ENCODE measurements at places on chromosomes 7 and 10.
A peak's percentile ranks its signal among the peaks of the same experiment; 100 is the strongest.

- DNase-seq: no peak
Observed at GRCh38 chr7:25805027-25805687, 346.8 kb upstream of the NFE2L3 start.

DNA sequence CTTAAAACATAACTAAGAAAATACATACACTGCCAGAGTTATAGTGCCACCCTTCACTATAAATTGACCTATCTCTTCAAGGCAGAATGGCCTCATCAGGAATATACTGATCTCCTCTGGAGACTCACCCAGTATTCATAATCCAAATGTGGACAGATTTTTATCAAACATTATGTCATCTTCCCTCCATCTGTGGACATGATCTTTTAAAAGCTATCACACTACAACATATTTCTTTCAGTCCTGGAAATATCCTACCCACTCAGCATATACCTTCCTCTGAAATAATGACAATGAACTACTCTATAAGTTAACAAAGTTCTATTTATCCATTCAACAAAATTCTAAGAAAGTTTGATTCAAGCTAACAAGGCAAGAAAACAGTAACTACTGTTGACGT is 3.2 kb downstream of the ZNF800 start:
- no peak for DNase-seq

- no peak for DNase-seq
Observed at GRCh38 chr7:91287371-91288084, 23.3 kb downstream of the FZD1 start.

DNA sequence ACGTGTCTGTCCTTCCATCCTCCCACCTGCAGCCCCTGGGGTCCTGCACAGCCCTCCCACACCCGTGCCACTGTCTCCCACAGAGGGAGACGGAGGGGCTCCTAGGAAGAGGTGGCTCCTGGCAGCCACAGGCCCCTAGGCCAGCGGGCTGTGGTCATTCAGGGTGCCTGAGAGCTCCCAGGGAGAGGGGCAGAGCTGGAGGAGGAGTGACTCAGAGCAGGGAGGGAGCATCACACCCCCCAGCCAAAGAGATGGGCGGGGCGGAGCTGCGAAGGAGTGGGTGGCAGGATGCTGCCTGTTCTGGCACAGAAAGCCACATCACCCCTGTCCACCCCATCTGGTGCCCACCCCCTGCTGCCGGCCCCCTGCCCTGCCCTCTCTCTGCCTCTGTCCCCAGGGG is 50.5 kb downstream of the STK32C start:
- DNase-seq: no peak

GRCh38 chr7:66919304-66919703 is 1.7 kb upstream of the TMEM248 start:
- no peak for DNase-seq

GRCh38 chr10:48460182-48460581 is 144.7 kb downstream of the ARHGAP22 start:
- DNase-seq: no peak

DNA sequence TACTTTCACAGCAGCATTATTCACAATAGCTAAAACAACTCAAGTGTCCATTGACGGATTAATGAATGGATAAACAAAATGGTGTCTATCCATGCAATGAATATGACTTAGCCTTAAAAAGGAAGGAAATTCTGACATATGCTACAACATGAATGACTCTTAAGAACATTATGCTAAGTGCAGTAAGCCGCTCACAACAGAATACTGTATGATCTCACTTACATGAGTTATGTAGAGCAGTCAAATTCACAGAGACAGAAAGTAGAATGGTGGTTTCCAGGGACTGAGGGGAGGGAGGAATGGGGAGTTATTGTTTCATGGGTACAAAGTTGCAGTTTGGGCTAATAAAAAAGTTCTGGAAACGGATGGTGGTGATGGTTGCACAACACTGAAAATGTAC is 282.0 kb downstream of the GRID1 start:
- no peak for DNase-seq

- DNase-seq: peak; percentile 3
Observed at GRCh38 chr7:20508109-20508508, 107.4 kb upstream of the ABCB5 start.

DNA sequence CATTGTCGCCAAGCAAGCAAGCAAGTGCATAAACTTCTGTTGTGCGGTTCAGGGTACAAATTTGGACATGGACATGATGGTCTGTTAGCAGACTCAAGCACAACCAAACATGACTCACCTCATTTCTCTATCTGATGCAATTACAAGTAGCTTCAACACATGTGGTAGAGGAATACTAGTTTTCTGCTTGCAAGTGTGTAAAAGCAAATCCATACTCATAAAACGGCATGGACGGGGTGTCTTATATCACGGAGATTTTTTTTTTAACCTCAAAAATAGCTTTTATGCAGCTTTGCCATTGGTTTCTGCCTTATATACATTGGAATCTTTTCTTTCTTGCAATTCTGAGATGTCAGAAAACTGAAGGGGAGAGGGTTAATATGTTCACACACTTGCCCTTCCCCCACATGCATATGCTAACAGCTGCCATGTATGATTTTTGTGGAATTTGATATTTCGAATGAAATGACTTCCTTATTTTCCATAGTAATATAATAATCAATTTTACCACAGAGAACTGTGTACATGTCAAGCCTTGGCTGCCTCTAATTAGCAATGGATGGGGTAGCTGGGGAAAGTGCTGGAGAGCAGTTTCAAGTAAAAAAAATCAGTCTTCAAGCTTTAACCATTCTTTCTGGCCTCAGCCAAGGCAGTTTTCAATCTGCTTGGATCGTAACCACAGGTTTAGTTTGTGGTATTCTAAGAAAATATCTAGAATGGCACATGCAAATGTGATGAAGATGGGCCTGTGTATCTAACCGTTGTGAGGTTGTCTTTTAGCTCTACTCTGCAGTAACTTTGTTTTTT is 106.0 kb upstream of the PDCD4 start:
- DNase-seq: no peak

DNA sequence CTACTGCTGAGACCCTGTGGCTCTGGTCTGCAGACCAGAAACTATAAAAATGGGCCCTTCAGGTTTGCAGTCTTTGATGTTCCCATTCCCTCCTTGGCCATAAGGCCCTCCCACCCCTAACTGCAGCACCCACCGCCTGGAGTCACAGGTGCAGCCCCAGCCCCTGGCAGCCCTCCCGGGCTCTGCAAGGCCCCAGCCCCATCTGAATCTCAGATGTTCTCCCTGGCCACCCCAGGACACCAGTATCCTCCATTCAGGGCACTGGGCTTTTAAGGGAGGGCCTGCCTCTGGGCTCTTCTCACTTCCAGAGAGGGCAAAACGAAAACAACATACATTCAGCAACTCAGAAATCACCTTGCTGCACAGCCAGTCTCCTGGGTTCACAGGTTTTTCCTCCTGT is 107.7 kb upstream of the RET start:
- no peak for DNase-seq

DNA sequence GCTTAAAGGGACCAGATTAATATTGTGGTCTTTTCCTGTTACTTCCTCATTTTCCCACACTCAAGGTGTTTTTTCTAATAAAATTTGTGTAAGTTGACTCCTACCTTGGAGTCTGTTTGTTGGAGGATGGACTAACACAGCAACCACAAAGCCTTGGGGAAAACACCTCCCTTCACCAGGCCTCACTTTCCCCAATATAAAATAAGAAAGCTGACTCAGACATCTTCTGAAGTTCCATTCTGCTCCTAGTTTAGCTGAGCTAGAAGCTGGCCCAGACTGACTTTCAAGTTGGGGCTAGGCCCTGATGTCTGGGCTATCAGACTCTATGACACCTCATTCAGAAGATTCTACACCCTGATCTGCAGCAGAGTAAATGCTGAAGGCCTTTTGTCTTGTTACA is 73.0 kb upstream of the ADRB1 start:
- no peak for DNase-seq

- no peak for DNase-seq
Observed at GRCh38 chr7:7263297-7264230, 81.2 kb downstream of the C1GALT1 start.

GRCh38 chr7:128863433-128863989 is 855 bp downstream of the ATP6V1F start:
- DNase-seq: no peak

DNA sequence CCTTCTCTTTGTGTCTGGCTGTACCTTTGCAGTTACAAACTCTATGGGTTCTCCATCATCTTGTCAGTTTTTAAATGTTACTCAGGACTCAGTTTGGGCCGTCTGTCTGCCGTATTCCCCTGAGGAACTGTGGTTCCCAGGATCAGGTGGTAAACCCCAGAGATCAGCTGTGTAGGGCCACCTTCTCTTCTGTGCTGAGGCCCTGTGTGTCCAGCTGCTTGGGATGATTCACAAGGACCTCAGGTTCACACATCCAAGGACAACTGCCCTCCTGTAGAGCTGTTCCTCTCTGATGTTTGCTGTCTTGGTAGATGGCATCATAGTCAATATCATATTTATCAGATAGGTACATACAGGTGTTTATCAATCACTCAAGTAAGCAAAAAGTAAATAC is 24.5 kb downstream of the CUL1 start:
- no peak for DNase-seq

GRCh38 chr7:151508991-151509390 is 10.7 kb downstream of the RHEB start:
- DNase-seq: no peak

GRCh38 chr10:62037890-62038608 is 136.6 kb downstream of the ARID5B start:
- no peak for DNase-seq

DNA sequence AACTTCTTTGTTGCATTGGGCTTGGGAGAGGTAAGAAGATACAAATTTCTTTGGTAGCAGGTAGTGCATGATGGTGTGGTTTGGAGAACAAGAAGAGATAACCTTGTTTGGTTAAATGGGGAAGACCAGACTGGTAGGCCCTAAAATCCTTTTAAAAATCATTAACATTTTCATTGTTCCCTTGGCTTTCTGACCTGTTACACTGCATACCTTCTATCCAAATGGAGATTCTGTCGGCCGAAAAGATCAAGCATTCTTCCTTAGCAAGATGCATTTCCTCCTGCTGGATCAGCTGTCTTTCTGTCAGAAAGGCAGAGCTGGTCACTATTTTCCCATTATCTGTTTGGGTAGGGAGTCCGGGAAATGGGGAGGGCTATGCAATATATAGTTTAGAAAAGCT is 33.7 kb downstream of the AGK start:
- DNase-seq: no peak

DNA sequence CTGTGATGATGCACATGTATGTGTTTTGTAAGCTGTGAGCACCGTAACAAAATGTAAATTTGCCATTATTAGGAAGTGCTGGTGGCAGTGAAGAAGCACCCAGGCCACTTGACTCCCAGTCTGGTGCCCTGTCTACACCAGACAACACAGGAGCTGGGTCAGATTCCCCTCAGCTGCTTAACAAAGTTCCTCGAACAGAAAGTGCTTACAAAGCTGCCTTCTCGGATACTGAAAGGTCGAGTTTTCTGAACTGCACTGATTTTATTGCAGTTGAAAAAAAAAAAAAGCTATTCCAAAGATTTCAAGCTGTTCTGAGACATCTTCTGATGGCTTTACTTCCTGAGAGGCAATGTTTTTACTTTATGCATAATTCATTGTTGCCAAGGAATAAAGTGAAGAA is 71.1 kb downstream of the ATAD1 start:
- no peak for DNase-seq

Measured in KG1 (cell line).